ENCODE measurements at places on chromosomes 4 and X. TPM values are rescaled to one million over a fixed set of nuclear protein-coding genes. Genes with fewer than 3 reads are reported as not detected.

The TKTL1 gene
- 0.46 TPM for total RNA-seq

The FGF13 gene
- 13.6 TPM for total RNA-seq

The ZDHHC15 gene
- total RNA-seq, result 2.2 TPM

DNA sequence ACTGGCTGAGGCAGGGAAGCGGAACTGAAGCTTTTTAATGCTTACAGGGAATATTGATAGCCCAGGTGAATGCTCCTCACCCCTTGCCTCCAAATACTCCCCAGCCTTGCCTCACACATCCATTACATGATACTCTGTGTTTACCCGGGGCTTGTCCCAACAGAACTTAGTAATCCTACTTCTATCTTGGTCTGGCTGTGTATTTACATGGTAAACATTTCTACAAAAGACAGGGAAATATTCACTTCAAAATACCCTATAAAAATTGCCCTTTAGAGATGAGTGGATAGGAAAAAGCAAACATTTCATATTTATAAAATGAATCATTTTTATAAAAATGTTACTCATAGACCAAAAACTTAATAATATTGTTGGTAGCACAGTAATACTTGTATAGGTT lies 120.1 kb downstream of the NHS start:
- DNase-seq, result no peak

GRCh38 chr4:73406548-73406875 lies 2.4 kb downstream of the ALB start:
- no peak for DNase-seq

DNA sequence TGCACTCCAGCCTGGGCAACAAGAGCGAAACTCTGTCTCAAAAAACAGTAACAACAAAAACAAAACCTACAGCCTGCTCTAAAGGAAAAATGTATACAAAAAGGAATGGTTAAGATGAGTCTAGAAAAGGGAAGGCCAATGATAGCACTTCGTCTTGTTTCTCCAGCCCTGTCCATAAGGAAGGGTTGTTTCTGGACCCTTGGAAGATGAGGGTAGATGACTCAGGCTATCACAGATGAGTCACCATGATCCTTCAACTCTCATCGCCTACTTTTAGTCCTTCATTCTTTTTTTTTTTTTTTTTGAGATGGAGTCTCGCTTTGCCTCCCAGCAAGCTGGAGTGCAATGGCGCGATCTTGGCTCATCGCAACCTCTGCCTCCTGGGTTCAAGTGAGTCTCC lies 8.8 kb downstream of the PLA2G12A start:
- DNase-seq, result no peak

DNA sequence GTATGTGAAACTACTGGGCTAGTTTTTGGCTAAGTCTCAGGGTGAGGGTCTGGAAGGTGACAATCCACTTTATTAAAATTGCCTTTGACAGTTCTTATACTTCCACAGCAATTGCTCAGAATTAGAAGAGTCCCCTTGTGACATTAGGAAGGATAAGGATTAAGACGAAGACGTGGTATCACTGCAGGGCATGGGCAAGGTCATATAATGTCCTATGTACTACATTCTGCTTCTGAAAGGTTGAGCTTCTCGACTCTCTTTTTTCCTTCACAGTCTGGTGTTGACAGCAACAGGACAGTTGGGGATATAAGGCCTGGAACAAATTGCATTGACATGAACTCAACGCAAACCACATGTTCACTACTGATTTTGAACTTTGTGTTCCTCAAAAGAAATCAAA lies 40.9 kb upstream of the PRDM5 start:
- no peak for DNase-seq
